HT1080 (cell line): ENCODE measurements at places on chromosomes 1 and 21. TPM values are rescaled to one million over a fixed set of nuclear protein-coding genes. Genes with fewer than 3 reads are reported as not detected.

The VWA1 gene
- 0.05 and 0.23 TPM in 2 replicates for total RNA-seq

The OXCT2 gene
- not detected in 2 replicates for total RNA-seq

The MYBPH gene
- not detected in 2 replicates for total RNA-seq

The PGLYRP4 gene
- not detected in 2 replicates for total RNA-seq

The CSF3R gene
- total RNA-seq = not detected in 2 replicates

The KRTAP11-1 gene
- total RNA-seq = not detected in 2 replicates

The PLPP3 gene
- 7.5 and 10.4 TPM in 2 replicates for total RNA-seq
